ENCODE measurements at places on chromosomes 11 and 22.

GRCh38 chr11:70871881-70872280 is 380.5 kb downstream of the SHANK2 start:
- DNase-seq = no peak

- DNase-seq = no peak
These were observed 653 bp downstream of the NAGA start for GRCh38 chr22:42069801-42070516.

DNA sequence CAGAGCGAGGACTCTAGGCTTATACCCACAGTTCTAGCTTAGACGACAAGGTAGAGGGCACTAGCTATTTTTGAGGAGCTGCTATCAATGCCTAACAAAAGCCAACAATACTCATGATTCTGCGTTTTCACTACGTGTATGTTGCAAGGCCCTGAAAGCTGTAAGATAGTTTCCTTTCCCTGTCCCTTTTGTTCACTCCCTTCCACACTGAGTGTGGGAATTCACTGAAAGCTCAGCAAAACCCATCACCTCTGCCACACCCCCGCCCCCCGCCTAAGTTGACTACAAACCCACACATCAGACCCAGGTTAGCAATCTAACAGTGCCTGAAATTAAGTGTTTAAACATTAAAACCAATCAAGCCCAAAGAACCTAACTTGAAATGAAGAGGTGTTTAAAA is 6.2 kb upstream of the LDLRAD3 start:
- DNase-seq = no peak

GRCh38 chr11:102172127-102172848 is 62.0 kb downstream of the YAP1 start:
- DNase-seq = no peak

GRCh38 chr11:118488480-118489109 is 38.7 kb upstream of the TTC36 start:
- DNase-seq = peak; percentile 64

GRCh38 chr11:28632338-28632737 is 524.1 kb downstream of the METTL15 start:
- DNase-seq = no peak

DNA sequence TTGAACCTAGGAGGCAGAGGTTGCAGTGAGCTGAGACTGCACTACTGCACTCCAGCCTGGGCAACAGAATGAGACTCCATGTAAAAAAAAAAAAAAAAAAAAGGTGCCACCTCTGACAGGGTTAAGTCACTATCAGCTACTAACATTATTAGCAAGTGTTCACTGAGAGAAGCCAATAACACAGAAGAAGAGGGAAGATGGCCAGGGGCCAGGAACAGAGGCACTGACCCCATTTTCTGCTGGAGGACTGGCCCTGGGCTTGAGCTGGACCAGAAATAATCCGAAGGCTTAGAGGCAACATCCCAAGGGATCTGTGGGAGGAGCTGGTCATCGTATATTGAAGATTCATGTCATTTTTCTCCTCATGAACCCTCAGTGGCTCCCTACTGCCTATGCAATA is 5.0 kb downstream of the SLC5A1 start:
- no peak for DNase-seq

GRCh38 chr11:48007677-48008076 is 27.3 kb downstream of the PTPRJ start:
- no peak for DNase-seq

DNA sequence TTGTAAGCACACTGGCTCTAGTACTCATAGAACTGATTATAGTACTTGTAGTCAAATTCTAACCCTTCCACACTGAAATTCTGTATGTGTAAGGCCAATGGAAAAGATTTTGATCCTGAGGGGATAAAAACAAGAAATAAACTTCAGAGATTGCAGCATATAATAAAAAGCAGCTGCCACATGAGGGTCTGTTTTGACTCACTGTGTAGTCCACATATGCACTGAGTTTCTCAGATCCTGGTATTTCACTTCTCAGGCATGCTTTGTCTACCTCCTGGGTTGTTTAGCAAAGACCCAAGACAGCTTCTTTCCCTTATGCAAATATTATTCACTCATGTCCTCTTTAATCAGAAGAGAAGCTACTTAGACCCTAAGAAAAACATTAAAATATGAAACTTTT is 71.1 kb upstream of the SLC5A12 start:
- DNase-seq = no peak

GRCh38 chr11:66264914-66265313 is 3.5 kb upstream of the RAB1B start:
- no peak for DNase-seq

- DNase-seq = no peak
These were observed 5.7 kb upstream of the SIDT2 start for GRCh38 chr11:117172724-117173421.

- no peak for DNase-seq
These were observed 1.3 kb upstream of the ZBTB16 start for GRCh38 chr11:114058026-114058706.

DNA sequence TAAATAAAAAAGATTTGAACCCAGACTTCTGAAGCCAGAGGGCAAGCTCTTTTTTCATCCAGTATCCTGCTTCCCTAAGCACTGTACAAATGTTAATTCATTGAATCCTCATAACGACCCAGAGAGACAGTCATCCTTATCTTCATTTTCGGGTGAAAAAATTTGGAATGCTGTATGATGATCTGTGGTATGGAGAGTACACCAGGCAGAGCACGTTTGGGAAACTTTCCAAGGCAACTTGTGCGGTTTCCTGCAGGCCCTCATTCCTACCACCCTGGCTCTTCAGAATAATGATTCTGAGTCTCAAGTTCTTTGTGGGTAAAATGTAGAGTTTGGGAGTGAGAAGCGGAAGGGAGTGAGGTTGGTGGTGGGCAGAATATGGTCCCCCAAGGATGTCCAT is 177.9 kb upstream of the CADM1 start:
- no peak for DNase-seq

DNA sequence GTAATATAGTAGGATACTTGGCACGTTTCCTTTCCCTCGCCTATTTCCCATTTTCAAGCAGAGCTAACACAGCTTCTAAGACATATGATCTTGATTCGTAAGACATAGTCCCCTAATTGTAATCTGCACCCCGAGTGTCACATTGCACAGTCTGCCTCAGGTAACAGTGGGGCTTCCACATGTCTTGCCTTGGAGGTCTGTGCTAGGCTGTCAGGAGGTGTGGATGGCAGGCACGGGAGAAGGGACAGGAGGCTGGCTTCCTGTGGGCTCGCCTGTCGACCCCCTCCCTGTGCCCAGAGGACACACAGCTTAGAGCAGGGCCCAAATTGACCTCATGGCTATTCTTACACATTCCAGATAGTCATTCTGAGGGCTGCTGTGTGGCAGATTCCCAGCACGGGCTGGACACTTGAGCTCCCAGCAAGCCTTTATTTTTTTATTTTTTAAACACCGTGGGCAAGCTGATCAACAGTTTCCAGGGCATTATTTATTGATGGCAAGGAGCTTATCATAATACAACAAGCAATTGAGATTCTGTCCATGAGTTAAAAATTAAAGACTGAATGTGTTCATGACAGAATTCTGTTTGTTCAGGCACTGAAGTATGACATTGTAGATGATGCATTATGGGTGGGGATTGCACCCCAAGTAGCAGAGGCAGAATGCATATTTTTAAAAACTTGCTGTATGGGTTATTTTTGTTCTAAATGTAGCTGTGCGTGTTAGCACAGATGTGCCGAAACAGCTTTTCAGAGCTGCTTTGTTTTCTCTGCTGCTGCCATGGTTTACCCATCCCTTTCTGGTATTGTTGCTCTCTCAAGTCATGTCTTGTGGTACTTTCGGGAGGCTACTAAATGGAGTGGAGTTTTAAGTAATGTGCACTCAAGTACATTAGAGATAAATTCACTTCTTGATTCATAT is 113.0 kb downstream of the ATXN10 start:
- DNase-seq = no peak

GRCh38 chr11:64089027-64089360 is 53.3 kb downstream of the FLRT1 start:
- no peak for DNase-seq

DNA sequence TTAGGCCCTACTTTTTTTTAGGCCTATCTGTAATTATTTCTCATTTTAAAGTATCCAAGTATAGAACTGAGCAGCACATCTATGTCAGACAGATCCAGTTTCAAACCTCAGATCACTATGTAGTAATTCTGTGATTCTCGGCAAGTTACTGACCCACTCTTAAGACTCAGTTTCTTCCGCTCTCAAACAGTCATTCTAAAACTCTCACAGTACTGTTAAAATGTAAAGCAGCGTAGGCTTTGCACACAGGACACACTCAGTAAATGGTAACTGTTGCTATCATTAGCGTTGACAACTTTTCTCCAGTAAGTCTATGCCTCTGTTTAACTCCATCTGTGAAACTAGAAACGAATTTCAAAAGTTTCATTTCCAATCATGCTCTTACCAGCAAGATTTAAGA is 277.1 kb downstream of the TTC28 start:
- DNase-seq = no peak

- no peak for DNase-seq
These were observed at the start of gene SLC15A3 for GRCh38 chr11:60951904-60952741. Gene SLC15A3, minus strand, starts transcription at chr11:60952176. Its CDS starts 625 bp downstream, at chr11:60951551.

- DNase-seq = no peak
These were observed 13.5 kb downstream of the ZBED5 start for GRCh38 chr11:10844356-10844755.

GRCh38 chr11:69013009-69013951 is at the start of gene MRGPRF:
Gene MRGPRF, minus strand, starts transcription at chr11:69013246. Its CDS starts 3,345 bp downstream, at chr11:69009901.
- DNase-seq = no peak

DNA sequence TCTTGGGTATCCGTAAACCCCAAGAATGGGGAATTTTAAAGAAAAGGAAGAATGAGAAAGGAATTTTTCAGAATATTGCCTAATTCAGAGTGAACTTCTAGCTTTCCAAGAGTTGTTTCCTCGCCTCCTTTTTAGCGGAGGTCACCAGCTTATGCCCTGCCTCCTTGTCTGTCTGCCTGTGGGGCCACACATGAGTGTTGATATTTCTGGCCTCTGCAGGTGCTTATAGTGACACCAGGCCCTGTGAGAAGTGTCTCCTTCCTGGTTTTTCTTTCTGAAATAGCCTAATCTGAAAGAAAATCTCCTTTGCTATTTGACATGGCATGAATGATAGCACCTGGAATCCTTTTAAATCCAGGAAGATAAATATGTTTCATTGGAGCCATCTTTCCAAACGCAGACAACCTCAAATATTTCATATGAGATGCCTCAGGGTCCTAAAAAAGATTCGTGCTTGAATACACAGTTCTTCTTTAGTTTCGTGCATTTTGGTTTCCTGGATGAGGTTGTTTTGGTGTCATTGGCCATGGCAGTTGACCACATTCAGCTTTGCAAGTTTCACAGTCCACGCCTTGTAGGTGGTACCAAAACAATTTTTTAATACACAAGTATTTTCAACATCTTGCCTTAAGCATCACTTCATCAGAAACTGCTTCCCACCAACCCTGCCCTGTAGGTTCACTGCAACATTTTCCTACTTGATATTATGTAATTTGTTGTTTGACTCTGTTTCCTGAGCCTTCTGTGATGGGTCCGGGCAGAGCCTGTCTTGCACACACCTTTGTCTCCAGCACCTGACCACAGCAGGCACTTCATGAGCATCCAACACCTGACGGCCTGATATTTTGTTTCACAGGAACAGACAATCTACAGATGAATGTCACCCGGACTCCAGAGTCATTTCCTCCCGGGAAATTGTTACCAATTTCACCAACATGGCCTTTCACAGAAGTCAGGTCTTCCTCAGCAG is 159.4 kb downstream of the C11orf91 start:
- no peak for DNase-seq

- DNase-seq = no peak
These were observed 17.0 kb upstream of the NUCB2 start for GRCh38 chr11:17259519-17259918.

DNA sequence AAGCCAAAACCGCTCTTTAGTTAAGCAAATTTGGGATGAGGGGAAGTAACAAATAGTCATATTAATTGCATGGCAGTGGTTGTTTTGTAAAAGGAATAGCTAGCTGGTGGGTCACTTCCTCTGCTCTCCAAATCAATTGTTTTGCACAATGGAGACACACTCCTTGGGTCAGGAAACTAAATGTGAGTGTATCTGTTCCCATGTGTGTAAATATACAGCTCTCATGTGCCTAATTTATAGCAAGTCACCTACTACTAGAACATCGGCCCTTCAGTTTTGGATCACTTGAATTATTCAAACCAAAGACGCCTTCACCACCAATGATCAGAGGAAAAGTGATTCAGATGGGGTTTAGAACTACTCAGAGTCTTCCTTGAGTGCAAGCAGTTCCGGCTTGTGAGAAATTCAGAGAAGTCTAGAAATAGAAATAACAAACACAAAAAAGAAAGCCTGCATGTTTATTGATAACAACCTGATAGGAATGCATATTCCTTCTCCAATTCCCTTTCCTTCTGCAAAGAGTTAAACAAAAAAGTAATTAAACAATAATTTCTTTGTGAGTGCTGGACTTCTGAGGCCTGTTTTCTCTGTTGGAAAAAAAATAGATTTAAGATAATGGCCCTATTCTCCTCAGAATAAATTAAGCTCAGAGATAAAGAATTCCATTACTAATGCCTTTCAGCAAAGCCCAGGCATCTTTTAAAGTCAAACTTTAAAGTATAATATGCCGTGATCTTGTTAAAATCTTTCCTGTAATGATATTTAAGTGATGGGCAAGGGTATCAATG is 100.4 kb downstream of the KIRREL3 start:
- DNase-seq = no peak

GRCh38 chr11:68979931-68980775 is 633 bp downstream of the MRGPRD start:
- no peak for DNase-seq

DNA sequence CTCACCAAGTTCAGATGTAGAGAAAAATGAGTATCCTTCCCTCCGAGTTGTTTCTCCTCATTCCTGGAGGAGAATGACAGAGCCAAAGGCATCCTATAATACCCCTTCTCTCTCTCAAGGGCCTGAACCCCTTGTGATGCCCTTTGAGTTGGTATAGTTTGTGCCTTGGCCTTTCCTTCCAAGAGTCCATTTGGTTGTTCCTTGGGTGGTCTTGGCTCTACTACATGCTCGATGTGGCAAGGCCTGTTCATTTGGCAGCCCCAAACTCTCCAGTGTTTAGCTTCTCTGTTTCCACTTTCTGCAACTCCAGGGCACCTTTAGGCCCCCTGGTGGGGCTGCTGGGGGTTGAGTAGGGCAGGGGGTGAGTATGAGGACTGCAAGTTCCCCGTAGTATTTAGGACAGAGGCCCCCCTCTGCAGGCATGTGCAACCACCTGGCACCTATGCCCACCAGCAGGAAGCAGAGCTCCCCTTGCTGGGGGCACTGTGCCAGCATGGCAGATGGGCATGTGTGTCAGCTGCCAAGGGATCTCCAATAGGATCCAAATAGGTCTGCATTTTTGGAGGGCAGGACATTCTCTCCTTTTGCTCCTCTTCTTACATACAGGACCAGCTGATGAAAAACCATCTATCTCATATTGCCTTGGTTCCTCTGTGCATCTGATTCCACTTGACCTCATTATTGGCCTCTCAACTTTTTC is 217.2 kb upstream of the CADM1 start:
- DNase-seq = no peak

DNA sequence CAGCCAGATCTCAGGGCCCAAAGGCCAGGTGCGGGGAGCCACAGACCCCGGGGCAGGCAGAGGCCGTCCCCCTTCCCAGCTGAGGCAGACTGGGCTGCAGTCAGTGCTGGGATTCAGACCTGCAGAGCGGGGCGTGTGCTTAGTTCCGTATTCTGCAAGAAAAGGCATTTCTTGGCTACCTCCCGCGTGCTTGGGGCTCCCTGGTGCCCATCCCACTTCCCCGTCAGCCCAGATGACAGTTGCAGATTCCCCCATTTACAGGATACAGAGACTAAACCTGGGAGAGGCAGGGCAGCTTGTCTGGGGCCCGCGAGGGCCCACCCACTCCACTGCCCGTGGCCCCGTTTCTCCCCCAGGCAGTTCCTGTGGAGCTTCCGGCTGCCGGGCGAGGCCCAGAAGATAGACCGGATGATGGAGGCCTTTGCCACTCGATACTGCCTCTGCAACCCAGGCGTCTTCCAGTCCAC is 18.3 kb downstream of the CYTH4 start:
- DNase-seq = peak; percentile 13

All from activated CD4-positive, CD25-positive, alpha-beta regulatory T cell (primary cell).